ENCODE measurements at places on chromosomes 3 and 15.

DNA sequence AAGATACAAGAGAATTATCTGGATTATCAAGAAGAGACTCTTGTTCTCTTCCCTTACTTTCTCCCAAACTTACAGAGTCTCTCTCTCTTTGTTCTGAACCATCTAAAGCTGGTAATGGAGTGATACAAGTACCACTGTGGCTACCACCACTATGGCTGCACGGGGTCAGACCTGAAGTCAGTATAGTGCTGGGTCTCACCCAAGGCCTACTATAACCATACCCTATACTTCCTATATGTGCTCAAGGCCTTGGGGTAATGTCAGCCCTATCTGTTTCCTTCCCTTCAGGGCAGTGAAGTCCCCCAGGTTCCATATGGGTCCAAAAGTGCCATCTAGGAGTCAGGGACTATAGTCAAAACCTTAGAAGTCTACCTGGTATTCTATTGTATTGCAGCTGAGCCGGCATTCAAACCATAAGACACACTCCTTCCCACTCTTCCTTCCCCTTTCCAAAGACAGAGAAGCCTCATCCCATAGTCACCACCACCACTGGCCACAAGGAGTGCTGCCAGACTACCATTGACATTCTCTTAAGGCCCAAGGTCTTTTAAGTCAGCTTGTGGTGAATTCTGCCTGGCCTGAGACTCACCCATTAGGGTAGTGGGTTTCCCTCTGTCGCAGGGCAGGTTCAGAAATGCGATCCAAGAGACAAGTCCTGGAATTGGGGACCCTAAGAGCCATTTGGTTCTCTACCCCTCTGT lies 615.0 kb upstream of the NECTIN3 start:
- DNase-seq = no peak

GRCh38 chr3:107824822-107825371 lies 265.9 kb downstream of the CD47 start:
- DNase-seq = no peak

DNA sequence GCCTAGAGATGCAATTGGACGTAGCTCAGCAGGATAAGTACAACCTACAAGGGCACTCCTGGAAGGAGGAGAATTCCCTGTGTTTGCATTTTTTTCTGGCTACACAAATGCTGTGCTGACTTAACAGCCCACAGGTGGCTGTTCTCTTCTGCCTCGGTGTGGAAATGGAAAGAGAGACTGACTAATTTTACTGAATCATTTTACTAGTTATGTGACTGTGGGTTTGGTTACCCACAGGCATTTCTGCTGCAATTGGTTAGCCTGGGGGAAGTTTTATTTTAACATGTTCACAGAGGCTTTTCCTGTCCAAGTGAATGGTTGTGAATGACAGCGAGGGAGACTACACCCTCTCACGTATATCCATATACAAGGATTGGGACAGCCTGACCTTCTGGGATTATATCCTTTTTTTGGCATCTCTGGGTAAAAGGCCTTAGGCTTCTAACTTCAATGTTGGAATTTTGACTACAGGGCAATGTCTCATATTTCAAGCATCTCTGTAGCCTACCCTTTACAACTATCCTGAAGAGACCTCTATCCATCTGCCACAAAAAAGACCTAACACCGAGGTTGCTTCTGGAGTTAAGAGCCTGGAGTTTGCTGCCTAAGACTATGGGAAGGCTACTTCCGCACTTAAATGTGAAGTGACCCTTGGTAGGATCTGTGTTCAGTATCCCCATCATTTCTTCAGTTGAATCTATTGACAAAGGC lies 67.2 kb upstream of the TP63 start:
- DNase-seq = no peak

- no peak for DNase-seq
Measured at GRCh38 chr15:35064576-35065190, 20.4 kb downstream of the NANOGP8 start.

DNA sequence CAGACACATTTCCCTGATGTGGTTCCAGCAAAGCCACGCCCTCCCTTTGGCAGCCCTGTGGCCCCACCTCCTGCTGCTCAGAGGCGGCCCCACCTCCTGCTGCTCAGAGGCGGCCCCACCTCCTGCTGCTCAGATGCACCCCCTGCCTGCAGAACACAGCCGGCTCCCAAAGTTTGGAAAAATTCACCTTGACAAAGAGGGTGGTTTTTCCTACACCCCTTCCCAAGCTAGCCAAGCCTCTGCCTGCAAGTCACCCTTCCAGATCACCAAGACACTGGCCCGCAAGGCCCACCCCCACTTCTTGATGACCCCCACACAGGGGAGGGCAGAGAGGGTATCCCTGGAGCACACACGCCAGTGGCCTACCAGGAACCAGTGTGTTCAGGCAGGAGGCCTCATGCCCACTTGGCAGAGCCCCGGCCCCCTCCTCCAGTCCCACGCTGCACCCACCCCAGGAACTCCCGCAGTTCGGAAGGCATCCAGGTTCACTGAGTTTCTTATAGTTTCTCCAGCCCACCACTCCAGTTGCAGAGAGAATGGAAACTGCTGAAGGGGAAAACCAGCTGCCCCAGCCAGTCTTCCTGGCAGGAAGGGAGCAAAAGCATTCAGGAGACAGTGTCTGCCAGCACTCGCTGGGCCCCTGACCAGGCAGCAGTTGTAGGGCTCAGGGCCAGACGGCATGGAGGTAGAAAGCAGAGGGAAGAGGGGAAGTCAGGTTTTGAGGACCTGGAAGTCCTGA lies 2.3 kb upstream of the HAPLN3 start:
- peak; percentile 73 for DNase-seq
